CD8-positive, alpha-beta memory T cell (primary cell): ENCODE measurements at places on chromosomes 7 and 10. TPM values are rescaled to one million over a fixed set of nuclear protein-coding genes. Genes with fewer than 3 reads are reported as not detected.

GRCh38 chr7:17422966-17423365 lies 124.5 kb downstream of the AHR start:
- DNase-seq = no peak
- no peaks in the 10 kb centered on the region for H3K4me1 ChIP-seq
- H3K27me3 ChIP-seq = no peaks in the 10 kb centered on the region
- H3K27ac ChIP-seq = no peak overlapping the region

DNA sequence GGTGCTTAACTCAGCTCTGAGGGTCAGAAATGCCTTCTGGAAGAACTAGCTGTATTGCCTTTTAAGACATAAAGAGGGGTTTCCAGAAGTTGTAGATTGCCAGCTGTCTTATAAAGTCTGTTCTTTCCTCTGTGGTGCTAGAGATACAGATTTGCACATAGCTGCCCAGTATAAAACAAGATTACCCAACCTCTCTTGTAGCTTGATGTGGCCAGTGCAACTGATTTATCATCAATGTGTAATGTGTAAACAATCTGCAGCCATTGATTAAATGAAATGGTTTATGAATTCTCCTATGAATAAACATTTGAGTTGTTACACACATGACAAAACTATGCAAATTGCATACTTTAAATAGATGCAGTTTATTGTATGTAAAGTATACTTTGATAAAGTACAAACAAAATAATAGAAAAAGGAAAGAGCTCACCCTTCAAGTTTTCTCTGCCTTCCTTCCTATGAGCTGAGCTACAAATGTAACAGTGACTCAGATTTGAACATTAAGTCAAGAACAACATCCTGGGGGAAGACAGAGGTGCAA lies 195.2 kb downstream of the TMEM26 start:
- no peak overlapping the region for H3K4me3 ChIP-seq
- H3K4me1 ChIP-seq = no peaks in the 10 kb centered on the region
- no peak for DNase-seq
- no peak overlapping the region for H3K27ac ChIP-seq

DNA sequence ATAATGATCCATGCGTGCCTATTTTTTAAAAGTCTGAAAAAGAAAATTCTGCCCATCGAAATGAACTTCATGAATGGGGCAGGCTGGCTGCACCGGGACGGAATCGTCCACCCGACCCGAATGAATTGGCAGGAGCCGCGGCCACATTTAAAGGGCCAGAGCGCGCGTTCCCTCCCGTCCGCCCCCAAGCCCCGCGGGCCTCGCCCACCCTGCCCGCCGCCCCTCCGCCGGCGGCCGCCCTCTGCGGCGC lies 319 bp upstream of the GATA3 start:
- no peaks in the 10 kb centered on the region for H3K36me3 ChIP-seq
- H3K27ac ChIP-seq = peak overlapping the region; percentile 89
- H3K4me3 ChIP-seq = peak overlapping the region; percentile 96
- DNase-seq = no peak

GRCh38 chr10:47406548-47406869 lies 22.4 kb upstream of the ZNF488 start:
- DNase-seq = no peak
- no peak overlapping the region for H3K4me3 ChIP-seq
- H3K4me1 ChIP-seq = no peaks in the 10 kb centered on the region
- no peak overlapping the region for H3K27ac ChIP-seq
- no peaks in the 10 kb centered on the region for H3K27me3 ChIP-seq
- H3K36me3 ChIP-seq = no peaks in the 10 kb centered on the region

CFAP70 gene
- 1.2 TPM for total RNA-seq

PRKG1 gene
- total RNA-seq = not detected

PHKG1 gene
- total RNA-seq = 1.2 TPM
